ENCODE measurements at places on chromosomes 5 and 9. TPM values are rescaled to one million over a fixed set of nuclear protein-coding genes. Genes with fewer than 3 reads are reported as not detected.

- no peak for DNase-seq
Measured at GRCh38 chr9:86073839-86074238, 25.5 kb downstream of the GOLM1 start.

DNA sequence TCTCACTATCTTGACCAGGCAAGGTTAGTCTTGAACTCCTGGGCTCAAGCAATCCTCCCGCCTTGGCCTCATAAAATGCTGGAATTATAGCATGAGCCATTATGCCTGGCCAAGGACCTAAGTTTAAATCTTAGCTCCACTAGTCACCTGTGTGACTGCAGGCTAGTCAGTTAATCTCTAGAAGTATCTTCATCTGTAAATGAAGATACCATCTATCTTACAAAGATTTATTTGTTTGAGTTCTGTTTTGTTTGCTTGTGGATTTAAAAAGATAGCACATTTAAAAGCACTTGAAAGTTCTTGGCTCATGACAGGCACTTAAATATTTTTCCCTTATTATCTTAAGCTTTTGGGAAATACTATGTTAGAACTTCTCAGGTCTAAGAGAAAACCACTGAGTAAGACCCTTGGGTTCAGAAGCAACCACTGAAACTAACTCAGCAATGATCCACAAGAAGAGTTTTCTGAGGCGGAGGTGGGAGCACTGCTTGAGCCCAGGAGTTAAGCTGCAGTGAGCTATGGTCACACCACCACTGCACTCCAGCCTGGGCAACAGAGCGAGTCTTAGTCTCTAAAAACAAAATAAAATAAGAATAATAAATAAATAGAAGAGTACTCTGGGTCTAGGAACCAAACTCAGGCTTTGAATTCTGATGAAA, 19.1 kb downstream of the TMEM245 start:
- DNase-seq, result no peak

ATP6V1G1 gene
- total RNA-seq, result 71.5 TPM

- DNase-seq, result no peak
Measured at GRCh38 chr5:125011014-125011413, 264.6 kb upstream of the ZNF608 start.

SNCB gene
- 1.3 TPM for total RNA-seq

DNA sequence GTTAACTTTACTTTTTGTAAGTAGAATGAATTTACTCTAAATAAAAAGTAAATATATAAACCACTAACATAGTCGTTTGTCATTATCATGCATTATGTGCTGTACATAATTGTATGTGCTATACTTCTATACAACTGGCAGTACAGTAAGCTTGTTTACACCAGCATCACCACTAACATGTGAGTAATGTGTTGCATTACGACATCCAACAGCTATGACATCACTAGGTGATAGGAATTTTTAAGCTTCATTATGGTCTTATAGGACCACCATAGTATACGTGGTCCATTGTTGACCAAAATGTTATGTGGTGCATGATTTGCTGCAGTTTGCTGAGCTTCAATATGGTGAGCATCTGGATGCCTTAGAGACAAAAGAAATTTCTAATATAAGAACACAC, 819.1 kb upstream of the GRAMD2B start:
- no peak for DNase-seq

ECSCR gene
- 49.8 TPM for total RNA-seq

DNA sequence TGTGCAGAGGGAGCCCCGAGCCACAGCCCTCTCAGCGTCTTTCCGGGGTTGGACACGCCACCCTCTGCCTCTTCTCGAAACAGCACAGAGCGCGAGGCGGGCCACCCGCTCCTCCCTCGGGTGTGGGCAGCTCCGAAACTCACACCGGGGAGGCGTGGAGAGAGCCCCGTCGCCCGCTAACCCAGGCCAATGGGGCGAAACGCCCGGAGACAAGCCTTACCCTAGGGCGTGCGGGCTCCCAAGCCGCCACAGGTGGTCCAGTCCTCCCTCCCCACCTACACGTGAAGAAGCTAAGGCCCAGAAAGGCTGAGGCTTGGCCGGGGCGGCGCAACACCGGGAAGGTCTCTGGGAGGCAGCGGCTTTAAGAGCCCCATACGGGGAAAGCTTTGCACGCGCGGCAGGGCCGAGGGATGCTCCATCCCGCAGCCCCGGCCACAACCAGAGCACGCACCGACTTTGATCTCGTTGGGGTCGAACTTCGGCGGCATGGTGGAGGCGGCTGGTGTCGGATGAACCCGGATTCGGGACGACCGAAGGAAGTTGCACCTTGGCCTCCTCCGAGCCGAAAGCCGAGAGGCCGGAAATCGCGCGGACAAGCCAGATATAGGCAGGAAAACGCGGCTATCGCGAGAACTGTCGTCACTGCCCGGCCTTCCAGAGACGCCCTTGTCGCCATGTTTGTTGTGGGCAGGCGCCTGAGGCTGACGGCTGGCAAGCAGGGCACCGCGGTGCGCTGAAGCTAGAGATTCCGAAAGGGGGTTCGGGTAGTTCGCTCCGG, at the start of the genes LRSAM1 and RPL12:
TSS of gene LRSAM1 (plus strand) at position 681 of the 778 bp plus-strand sequence. CDS start 3,018 bp downstream, outside the sequence.
TSS of gene RPL12 (minus strand) at position 577 of the 778 bp plus-strand sequence. CDS start at position 488, 89 bp downstream.
- DNase-seq, result peak; percentile 97

DNA sequence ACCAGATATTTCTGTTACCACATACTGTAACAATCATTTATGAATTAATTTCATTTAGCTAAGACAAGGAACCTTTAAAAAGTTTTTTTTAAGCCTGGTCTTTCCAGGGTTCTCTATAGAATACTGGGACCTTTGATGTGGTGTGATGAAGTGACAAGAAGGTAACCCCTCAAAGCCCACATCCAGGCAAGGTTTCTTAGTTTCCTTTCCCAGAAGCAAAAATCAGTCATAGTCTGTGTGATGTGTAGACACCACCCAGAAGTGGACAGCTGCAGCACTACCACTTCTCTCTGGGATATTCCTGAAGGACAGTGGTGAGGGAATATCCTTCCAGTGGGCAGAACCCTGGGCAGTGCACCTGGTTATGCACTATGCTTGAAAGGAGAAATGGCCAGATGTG, 115.6 kb downstream of the TTC39B start:
- no peak for DNase-seq

IL3 gene
- total RNA-seq, result not detected

GRCh38 chr5:64108674-64109073, 57.0 kb upstream of the RNF180 start:
- DNase-seq, result no peak

GRCh38 chr9:86515221-86515620, 161.0 kb upstream of the TUT7 start:
- DNase-seq, result no peak

GRCh38 chr9:126449725-126450667, 123.4 kb downstream of the MVB12B start:
- DNase-seq, result no peak
